ENCODE measurements at places on chromosomes 7 and 10.

GRCh38 chr7:35550831-35551230 lies 144.1 kb downstream of the HERPUD2 start:
- DNase-seq, result no peak

GRCh38 chr7:155136619-155137243 lies 66.6 kb downstream of the HTR5A start:
- no peak for DNase-seq

DNA sequence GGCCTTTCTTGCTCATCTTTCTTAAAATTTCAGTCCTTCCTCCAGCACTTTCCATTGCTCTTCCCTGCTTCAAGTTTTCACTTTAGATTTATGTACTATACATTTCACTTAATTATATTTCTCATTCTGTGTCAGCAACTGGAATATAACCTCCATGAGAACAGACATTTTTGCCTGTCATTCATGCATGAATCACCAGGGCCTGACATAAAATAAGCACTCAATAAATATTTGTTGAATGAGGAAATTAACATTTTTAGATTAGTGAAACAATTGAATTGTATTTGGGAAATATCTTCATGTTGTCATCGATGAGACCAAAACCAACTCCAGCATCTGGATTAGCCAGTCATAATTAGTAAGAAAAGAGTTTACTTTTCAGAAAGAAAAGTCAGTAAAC lies 6.1 kb downstream of the SAMD9L start:
- DNase-seq, result no peak

GRCh38 chr10:129531969-129532660 lies 65.1 kb downstream of the MGMT start:
- DNase-seq, result no peak

DNA sequence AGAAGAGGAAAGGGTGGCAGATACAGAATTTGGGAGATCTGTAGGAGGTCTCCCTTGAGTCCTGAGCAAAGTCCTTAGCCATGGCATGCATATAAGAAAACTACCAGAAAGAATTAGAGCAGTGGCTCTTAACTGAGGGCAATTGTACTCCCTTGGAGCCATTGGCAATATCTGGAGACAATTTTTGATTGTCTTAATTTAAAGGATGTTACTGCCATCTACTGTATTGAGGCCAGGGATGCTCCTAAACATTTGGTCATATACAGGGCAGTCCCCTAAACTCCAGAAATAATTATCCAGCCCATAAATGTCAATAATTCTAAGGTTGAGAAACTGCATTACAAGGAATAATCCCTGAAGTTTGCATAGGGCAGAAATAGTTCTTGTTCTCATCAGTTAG lies 136.4 kb upstream of the ODAD2 start:
- no peak for DNase-seq

DNA sequence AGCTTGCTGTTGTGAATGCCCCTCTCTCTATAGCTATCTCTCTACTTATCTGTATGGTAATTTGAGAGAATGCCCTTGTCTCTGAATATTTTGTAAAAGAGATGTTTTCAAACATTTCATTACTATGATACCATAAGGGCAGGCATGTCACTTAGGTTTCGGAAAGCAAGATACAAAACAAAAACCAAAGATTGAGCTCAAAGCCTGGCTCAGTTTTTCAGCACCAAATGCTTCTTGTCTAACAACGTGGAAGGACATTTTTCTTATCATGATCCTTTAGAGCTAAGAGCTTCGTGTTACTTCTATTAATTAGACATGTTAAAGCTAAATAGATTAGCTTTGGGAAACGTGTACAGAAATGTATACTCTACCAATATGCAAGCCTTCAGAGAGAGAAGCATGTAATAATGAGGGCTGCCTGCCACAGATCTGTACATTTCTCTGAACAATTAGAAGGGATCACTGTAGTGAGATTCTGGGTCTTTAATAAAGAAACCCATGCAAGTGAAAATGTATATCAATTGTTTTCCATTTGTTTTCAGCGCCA lies 148.9 kb downstream of the ARID5B start:
- no peak for DNase-seq

- DNase-seq, result no peak
Measured at GRCh38 chr10:88409236-88409635, 173.9 kb downstream of the RNLS start.

DNA sequence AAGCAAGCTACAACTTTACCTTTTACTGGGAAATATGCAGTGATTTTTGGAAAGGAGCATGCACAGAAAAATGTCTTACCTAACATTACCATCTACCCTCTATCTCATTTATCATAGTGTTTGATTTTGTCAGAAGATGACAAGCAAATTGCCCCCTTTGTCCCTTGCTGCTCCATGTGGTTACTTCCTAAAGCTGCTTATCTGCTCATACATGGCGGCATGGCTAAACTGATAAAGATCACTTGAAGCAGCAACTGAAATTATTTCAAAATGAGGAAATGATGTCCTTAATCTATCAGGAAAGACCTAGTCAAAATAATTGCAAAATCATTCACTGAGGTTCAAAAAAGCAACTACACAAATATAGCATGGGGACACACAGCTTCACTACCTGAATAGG lies 1198.5 kb upstream of the SORCS1 start:
- no peak for DNase-seq

GRCh38 chr7:132386201-132386681 lies 190.0 kb downstream of the PLXNA4 start:
- DNase-seq, result no peak

GRCh38 chr7:155961241-155962190 lies 149.3 kb upstream of the SHH start:
- DNase-seq, result no peak

DNA sequence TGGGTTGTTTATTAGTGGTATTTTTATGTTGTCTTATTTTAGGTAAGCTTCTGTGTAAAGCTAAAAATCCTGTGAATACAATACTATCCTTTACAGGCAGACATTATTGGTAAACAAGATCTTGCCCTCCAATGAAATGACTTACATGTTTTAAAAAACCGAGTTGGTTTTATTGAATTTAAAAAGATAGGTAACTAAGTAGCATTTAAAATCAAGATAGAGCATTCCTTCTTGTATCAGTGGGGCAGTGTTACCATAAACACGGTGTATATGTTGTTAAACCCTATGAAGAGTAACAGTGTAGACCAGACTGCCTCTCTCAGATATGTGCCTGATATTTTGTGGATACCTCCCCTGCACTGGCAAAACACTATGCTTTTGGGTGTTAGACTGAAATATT lies 81.0 kb downstream of the SNX10 start:
- DNase-seq, result no peak

DNA sequence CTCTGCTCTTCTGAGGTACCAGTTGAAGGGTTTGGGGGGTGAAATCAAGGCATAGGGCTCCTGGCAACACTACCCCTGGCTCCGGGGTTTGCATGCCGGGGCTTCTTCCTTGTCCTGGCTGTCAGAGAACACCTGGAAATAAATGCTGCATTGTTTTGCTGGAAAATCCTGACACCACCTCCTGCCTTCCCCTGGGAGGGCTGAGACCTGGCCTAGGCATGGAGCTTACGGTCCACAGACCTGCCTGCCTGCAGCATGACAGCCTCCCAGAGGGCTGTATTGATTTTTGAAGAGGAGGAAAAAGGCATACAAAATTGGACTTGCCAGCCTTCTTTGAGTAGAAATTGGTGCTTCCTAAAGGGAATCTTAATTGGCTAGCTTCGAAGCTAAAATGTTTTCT lies 227.1 kb downstream of the MGMT start:
- DNase-seq, result no peak

DNA sequence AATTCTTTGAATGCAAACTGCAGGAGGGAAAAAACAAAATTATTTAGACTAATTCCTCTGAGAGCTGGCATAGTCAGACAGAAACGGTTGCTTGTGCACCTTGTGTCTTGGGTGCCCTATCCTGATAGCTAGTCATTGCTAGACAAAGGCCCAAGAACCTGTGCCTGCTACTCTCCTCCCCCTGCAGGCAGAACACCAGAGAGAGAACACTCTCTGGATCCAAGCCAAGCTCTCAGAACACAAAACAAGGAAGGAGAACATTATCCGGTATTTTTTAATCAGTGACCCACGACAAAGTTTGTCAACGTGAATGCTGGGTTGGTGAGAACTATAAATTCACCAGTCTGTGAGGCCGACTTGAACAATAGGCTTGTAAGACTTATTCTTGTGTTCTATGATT lies 18.8 kb upstream of the PPP1R9A start:
- DNase-seq, result no peak

- no peak for DNase-seq
Measured at GRCh38 chr7:7399707-7400106, 136.0 kb downstream of the COL28A1 start.

DNA sequence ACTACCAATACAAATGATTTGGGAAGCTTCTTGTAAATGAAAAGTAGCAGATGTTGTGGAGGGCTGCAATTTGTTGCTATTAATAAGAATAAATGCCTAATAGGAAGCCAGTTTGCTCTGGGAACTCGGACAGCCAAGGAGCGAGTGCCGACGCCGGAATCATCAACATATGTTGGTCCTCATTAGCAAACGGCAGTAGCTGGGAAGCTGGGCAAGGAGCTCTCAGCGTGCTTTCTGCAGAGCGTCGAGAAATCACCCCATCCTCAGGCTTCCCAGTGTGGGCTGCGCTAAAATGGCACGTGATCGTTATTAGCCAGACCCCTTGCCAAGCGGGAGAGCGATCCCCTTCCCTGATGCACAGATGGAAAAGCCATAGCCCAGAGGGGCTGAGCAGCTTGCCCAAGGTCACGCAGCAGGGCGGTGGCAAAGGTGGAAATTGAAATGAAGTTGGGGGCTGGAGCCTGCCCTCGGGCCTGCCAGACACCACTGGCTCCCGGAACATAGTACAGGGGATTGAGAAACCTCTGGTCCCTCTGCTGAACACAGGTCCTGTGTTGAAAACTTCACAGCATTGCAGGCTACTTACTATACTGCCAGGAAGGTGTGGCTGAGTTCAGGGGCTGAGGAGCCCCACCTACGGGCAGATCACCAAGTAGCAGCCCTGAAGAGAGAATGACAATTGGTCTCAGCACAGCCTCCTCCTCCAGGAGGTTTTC lies 326.9 kb downstream of the PLXNA4 start:
- DNase-seq, result no peak

DNA sequence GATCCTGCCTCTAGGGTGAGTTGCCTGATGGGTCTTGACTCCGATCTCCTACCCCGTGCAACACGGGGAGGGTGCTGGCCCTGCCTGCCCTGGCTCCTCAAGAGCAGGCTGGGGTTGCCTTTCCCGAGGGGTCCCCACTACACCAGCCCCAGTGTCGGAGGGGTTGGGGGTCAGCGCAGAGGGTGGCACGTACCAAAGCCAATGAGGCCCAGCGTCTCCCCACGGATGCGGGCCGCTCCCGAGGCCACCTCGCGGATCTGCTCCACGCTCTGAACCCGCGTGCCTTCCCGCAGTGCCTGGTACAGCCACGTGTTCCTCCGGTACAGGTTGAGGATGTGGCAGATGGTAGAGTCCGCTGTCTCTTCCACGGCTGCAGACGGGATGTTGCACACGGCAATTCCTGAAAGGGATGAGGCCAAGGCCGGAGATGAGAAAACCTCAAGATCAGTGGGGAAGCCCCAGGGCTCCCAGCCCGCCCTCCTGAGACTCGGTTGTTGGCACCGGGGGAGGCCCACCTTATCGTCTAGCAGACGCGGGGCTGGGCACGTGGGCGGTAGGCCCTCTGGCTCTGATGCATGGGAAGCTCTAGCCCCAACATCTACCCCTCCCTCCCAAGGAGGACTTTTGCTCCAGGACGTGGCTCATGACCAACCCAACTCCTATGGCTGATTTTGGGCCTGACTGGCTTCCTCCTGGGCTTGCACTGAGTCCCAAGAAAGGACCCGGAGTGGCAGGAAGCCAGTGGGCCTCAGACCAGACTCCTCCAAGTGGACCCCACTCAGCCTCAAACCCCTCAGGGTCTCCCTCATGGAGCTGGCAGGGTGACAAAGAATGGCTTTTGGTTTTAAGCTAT lies 56.1 kb downstream of the ZRANB1 start:
- DNase-seq, result no peak

GRCh38 chr10:127978481-127978880 lies 71.6 kb downstream of the PTPRE start:
- DNase-seq, result no peak

GRCh38 chr7:157627033-157627432 lies 290.2 kb downstream of the DNAJB6 start:
- no peak for DNase-seq

DNA sequence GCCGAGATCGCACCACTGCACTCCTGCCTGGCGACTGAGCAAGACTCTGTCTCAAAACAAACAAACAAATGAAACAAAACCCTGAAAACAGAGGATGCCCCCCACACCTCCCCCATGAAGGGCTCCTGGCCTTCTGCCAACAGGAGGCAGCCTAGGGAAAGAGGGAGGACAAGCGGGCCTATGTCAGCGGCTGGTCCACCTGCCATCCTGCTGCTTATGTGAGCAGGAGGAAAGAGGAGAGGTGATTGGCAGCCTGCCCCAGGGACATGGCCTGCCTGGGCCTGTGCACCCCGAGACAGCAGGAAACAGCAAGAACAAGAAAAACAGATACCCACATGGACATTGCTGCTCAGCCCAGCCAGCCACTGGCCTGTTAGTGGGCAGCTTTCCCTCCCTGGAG lies 9.1 kb upstream of the ZNF316 start:
- DNase-seq, result no peak

GRCh38 chr7:80721883-80722615 lies 83.6 kb downstream of the CD36 start:
- peak; percentile 75 for DNase-seq

DNA sequence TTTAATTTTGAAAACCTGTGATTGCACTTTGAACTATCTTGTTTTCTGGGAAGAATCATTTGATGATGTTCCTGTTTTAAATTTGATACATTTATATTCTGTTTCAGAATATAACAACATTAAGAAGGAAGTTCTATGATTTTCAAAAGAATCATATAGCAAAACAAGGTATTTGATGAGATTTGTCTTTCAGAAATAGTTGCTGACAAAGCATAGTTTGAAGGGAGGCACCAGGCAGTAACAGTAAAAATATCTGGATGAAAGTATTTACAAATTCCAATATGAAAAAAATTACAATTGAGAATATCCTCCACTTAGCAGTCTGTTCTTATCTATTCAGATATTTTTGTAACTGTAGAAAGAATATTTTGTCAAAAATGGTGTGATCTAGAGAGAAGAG lies 266.1 kb upstream of the CSTF2T start:
- DNase-seq, result no peak

- no peak for DNase-seq
Measured at GRCh38 chr7:55078465-55079372, 59.9 kb downstream of the EGFR start.

DNA sequence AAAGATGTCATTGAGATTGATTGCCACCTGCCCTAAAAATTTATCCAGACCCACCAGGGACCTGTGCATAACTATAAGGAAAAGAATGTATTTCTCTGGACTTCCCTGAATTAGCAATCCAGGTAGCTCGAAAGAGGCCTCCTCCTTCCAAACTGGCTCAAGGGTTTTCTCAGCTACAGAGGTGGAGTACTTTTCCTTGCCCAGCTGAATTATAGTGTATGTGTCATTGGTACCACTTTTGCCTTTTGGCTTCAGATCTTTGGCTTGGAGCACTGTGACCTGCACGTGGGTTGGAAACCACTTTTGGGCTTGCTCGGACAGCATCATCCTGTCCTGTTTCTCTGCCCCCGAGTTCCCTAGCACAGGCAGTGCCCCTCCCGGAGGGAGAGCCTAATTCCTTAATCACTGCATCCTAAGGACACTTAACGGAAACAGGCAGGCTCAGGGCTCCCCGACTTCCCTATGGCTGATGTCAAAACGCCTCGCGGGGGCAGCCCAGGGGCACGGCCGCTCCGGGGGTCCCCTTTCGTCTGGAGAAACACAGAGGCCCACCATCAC lies 825 bp downstream of the RAB11FIP2 start:
- DNase-seq, result no peak

All from AML-193 (cell line).